ENCODE measurements at places on chromosomes 5 and 9.
A peak's percentile ranks its signal among the peaks of the same experiment; 100 is the strongest.

DNA sequence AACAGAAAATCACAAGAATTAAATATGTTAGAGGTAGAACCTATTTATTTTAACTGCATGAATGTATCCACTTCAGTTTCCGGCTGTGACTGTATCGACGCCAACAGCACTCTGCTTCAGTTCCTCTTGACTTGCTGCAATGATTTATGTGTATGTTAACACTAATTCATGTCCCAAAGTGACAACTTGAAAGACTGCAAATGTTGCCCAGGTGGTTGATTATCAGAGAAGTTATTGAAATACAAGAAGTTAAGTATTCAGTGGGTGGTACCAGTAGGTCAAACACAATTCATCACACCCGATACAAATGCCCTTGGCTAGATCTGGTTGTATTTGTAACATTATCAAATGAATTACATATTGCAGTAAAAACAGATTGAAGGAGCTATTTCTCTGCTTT lies 622.7 kb upstream of the CDH18 start:
- peak; percentile 56 for DNase-seq

- no peak for DNase-seq
These were observed 69.9 kb downstream of the OTULIN start for GRCh38 chr5:14734396-14734795.

DNA sequence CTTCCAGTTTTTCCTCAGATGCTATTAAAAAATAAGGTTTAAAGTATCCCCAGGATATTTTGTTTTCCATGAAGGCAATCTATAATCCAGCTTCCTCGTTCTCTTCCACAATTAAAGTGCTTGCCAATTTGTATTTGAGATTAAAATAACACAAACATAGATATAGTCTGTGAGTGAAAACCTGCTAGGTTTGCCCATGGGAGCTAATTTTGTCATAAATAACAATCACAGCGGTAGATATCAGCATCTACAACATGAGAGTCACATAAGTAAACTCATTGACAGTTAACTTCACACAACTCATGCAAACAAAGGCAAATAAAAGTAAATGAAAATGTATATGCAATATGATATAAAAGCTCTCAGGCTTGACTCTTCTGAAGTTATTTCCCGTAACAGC lies 29.2 kb upstream of the RASGRF2 start:
- DNase-seq = no peak

- DNase-seq = no peak
These were observed 156.7 kb downstream of the DOCK8 start for GRCh38 chr9:371349-371748.

DNA sequence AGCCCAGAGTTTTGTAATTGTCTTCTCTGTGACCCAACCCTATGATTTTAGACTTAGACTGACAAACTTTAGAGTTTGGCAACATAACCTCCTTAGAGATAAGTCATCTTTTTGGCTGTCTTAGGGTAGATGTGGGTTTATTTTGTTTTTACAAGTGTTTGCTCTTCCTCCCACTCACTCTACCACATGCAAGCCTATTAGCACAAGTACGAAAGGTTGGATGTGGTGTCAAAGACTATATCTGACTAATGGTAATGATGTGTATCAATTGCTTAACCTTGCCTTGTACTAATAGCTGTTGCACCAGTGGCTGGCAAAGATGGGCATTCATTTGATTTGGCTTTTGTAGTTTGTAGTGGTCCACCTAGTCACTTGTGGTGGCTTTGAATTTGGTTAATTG lies 46.5 kb downstream of the SLC25A46 start:
- no peak for DNase-seq

GRCh38 chr5:60210810-60211209 lies 317.3 kb upstream of the PDE4D start:
- no peak for DNase-seq

DNA sequence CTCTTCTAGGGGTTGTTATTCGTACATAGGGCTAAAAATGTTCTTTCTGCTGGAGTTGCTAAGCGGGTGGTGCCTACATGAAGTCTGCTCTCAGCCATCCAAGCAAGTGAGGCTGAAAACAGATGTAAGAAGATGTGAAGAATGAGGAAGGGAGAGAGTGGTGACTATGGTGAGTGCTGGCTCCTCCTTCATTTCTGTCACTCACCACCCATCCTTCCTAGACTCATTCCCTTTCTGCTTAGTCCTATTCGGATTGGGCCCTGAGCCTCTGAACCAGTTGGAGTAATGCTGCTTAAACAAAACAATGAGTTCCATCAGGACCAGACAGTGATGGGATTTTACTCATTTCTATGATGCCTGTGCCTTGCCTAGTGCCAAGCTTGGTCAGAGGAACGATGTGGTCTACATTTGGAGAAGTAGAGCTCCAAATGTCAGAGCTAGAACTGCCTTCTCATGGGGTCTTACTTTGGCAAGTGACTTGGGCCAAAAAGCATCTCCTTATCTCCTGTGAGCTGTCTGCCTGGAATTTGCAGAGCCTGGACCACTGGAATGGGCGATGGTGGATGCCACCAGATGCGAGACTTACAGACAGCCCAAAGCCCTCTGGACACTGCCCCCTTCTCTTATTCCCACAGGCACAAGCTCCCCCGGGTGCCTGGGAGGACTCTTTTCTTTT lies 192.9 kb downstream of the FBXL7 start:
- DNase-seq = no peak

Data from NCI-H345 (cell line).